ENCODE measurements at places on chromosomes 5 and 9.
A peak's percentile ranks its signal among the peaks of the same experiment; 100 is the strongest.

- no peak for DNase-seq
Observed at GRCh38 chr5:116626272-116626723, 51.7 kb upstream of the SEMA6A start.

- peak; percentile 47 for DNase-seq
Observed at GRCh38 chr5:74641735-74642542, 1.4 kb upstream of the ENC1 start.

DNA sequence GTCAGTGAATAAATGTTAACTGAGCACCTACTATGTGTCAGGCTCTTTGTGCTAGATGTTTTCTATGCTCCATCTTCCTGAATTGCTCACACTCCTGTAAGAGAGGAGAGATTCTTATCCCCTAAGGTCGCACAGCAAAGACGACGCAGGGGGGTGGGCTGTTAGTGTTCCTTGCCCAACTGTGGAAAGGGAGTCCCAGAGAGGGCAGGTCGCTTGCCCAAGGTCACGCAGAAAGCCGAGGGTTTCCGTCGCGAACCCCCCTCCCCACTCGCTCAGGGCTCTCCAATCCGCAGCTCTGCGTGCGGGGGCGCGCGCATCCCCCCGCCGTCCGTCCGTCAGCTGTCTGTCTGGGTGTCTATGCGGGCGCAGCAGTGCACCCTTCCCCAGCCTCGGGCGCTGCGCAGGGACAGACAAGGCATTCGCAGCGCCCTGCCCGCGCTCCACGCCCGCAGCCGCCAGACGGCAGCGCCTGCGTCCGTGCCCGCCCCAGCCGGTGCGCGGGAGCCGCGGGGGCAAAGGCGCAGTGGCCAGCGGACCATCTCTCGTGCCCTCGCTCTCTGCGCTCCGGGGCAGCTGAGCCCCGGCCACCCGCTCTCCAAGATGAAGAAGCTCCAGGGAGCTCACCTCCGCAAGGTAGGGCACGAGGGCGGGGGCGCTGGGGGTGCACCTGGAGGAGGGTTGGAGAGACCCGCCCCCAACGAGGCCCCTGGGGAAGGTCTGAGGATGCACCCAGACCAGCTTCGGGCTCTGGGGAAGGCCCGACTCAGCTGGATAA, at the start of gene SLC6A7:
SLC6A7 (plus strand) TSS at position 335 of the 775 bp plus-strand sequence; CDS start at position 601, 266 bp downstream.
- no peak for DNase-seq

- no peak for DNase-seq
Observed at GRCh38 chr5:80251636-80252035, 4.2 kb downstream of the SERINC5 start.

DNA sequence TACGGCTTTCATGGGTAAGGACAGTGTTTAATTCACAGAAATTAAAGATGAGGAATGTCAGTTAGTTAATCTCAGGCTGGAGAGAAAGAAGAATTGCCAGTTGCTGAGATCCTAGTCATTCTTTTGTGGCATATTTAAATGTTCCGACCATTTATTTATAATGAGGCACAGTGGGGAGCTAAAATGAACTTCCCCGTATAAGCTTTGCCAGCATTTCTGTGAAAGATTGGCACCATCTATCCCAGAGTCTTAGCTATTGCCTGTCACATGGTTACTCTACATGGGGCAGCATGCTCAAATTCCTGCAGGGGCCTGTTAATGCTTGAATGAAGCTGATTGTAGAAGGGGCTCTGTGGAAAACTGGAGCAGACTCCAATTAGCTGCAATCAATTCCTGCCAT, 314.1 kb downstream of the PRELID2 start:
- DNase-seq = no peak

GRCh38 chr5:10424124-10424731, 17.5 kb upstream of the ROPN1L start:
- DNase-seq = no peak

GRCh38 chr9:137318602-137319001, 16.5 kb upstream of the NRARP start:
- no peak for DNase-seq

DNA sequence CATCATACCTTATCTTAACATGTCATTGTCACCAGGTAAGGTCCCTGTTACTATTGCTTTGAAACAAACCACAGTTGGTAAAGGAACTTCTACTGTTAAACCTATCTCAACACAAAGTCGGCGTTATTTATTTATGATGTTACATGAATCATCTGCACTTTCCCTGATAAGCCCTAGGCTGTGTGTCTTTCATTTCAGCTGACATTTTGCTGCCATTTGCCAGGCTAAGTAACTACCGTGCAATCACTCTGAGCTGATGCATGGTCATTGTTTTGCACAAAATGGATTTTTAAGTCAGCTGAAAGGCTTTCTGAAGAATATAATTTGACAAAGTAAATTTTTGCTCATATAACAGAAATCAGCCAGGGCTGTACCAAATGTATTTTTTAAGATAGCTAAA, 546.5 kb downstream of the ZNF608 start:
- DNase-seq = no peak

GRCh38 chr9:137069508-137070091, 757 bp downstream of the SAPCD2 start:
- DNase-seq = no peak

DNA sequence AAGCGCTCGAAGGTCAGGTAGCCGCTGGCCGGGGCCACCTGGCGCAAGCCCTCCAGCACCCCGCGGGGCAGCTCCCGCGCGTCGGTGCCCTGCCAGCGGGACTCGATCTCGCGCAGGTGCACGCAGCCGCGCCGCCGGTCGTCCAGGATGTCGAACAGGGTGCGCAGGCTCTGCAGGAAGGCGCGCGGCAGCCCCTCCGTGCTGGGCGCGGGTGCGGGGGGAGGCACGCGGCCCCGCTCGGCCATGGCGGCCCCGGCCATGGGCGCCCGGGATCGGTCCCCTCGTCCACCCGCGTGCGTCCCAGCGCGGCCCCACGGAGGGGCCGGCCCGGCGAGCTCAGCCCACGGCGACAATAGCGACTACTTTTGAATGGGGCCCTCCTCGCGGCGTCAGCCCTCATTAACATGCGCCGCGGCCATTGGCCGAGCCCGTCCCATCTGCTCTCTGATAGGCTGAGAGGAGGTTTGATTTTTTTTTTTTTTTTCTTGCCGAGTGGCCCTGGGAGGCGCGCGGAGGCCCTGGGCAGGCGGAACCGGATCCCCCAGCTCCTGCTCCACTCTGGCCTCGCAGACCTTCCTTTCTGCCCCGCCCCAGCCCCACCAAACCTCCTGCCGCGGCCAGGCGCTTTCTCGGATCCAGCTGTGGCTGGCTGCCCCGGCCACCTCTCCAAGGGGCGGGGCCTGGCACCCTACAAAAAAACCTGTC, at the start of gene SAPCD2:
SAPCD2 (minus strand) TSS at position 357 of the 705 bp plus-strand sequence; CDS start at position 260, 97 bp downstream.
- peak; percentile 86 for DNase-seq

- DNase-seq = no peak
Observed at GRCh38 chr5:58918021-58918729, 335.3 kb downstream of the RAB3C start.

- no peak for DNase-seq
Observed at GRCh38 chr9:6843742-6844141, 86.0 kb downstream of the KDM4C start.

DNA sequence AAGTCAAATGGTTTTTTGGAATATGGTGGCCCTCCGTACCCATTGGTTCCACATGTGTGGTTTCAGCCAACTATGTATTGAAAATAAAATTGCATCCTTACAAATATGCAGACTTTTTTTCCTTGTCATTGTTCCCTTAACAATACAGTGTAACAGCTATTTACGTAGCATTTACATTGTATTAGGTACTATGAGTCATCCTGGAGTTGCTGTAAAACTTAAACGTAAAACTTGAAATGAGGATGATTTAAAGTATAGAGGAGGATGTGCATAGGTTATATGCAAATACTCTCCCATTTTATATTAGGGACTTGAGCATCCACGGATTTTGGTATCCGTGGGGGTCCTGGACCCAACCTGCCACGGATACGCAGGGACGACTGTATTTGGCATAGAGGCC, 16.3 kb downstream of the SDHA start:
- no peak for DNase-seq

DNA sequence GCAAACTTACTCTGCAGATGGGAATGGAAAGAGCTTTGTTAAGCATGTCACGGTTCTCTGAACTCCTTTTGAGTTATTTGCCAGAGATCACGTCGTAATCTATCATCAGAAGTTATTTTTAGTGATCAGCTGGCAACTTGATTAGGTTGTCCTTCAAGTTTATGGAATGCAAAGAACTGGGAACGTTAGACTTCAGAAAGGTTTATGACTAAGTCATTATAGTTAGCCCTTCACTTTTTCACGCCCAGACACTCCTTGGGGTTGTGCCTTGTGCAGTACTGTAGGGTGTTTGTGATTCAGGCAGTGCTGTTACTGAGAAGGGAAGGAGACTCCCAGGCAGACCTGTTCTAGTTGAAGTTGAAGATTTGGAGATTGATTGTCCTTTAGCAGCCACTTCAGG, 26.8 kb upstream of the PHF2 start:
- no peak for DNase-seq

GRCh38 chr5:160271396-160271795, 41.0 kb downstream of the CCNJL start:
- no peak for DNase-seq

- DNase-seq = no peak
Observed at GRCh38 chr5:125269926-125270325, 523.5 kb upstream of the ZNF608 start.

- DNase-seq = no peak
Observed at GRCh38 chr9:121566481-121567465, 67.1 kb upstream of the GGTA1 start.

DNA sequence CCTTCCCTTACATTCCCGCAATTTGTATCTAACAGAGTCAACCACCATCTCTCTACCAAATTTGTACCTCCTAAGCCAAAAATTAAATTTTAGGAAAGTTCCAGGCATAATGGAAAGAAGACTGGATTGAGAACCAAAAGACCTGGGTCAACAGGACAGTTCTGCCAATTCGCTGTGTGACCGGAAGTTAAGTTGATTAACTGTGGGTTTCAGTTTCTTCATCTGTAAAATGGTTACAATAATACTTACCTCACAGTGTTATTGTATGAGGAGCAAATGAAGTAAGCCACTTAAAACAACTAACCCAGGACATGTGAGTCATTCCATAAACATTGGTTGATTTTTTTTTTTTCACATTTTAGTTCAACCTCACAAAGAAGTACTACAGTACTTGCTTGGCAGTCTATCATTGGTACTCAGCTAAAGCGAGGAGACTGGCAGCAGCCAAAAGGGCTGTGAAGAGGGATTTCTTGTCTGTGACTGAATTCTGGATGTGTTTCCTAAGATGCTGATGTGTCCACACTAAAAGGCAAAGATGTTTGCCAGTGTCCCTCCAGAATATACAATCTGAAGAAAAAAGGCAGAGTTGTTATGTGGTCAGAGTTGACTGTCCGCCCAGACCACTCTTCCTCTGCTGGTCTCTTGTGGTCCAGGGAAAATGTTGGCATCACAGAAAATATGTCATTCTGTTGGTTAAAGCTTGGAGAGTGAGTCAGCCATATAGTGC, 198.6 kb downstream of the TLE1 start:
- DNase-seq = no peak

- no peak for DNase-seq
Observed at GRCh38 chr5:14284392-14285148, 141.4 kb downstream of the TRIO start.

- no peak for DNase-seq
Observed at GRCh38 chr5:29016067-29016466, 1977.7 kb upstream of the CDH9 start.

DNA sequence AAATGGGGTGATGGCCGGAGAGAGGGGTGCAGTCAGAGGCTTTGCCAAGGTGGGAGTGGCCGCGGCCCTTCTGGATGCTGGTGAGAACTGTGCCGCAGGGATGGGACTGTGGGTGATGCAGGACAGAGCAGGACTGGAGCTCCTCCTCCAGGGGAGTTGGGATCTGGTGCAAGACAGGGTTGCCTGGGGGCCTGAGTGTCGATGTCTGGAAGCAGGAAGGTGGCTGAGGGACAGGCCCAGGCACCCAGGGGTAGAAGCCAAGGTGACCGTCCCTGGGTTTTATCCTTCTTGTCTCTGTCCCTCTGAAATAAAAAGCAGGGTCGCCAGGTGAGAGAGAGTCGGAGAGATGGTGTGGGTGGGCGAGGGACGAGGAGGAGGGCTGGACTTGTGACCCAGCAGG, 89.1 kb upstream of the IER5L start:
- DNase-seq = no peak

DNA sequence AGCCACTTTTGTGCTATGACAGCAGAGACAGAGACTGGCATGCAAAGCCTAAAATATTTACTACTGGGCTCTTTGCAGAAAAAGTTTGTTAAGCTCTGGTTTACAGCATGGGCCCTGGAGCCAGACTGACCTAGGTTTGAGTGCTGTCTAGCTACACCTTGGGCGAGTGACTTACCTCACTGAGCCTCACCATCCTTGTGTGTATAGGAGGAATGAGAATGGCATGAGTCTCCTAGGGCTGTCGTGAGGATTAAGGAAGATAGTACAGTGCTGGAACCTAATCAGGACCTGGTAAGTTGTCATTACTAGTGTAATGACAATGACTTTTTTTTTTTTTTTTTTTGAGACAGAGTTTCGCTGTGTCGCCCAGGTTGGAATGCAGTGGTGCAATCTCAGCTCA, 65.2 kb downstream of the MSX2 start:
- DNase-seq = no peak

DNA sequence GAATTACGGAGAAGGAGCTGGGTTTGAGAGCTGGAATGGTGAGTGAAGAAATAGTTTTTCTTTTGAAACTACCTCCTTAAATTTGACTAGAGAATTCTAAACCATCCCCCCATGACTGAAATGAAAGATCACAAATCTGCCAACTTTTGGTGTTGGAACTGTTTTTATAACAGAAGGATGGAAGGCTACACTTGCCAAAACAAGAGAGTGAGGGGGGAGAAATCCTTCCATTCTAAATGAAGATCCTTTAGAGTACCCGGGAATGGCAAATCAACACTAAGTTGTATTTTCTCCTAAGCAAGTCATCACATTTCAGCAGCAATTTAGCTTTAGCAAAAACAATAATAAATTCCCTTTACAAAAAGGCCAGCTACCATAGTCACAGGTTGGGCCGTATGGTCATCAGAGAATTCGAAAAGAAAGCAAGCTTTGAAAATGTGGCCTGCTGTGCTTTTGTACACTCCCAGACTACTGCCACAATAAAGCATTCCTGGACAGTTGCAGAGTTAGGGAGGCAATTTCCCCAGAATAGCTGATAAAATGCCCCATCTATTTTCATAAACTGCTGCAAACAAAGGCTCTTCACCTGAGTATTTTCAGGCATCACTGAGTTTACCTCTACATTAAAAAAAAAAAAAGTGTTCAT, 25.0 kb upstream of the FREM1 start:
- no peak for DNase-seq

All from activated T-cell treated with anti-CD3 and anti-CD28 coated beads, Interleukin-2, amount 50 U/mL, for 48 hours (primary cell).